ENCODE measurements at places on chromosomes 7 and 10. TPM values are rescaled to one million over a fixed set of nuclear protein-coding genes. Genes with fewer than 3 reads are reported as not detected.

DNA sequence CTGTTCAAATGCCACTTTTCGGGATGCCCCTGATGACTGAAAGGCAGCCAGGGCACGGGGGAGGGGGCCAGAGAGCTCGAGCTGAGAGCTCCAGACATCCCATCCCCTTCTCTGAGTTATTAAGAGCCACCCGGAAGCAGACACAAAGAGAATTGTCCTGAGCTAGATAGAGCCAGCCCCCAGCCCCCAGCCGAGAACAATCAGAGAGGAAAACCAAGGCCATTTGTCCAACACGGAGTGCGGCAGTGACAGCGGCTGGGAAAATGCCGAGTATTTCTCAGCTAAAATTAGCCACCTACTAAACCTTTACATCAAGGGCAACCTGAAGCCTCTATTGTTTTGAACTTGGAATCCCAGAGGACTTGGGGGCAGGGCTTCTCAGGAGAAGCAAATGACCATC is 51.0 kb downstream of the UNC5B start:
- DNase-seq = no peak

TWNK gene
- 3.4 TPM for total RNA-seq

GRCh38 chr7:157224627-157225026 is 85.9 kb downstream of the UBE3C start:
- DNase-seq = no peak

DNA sequence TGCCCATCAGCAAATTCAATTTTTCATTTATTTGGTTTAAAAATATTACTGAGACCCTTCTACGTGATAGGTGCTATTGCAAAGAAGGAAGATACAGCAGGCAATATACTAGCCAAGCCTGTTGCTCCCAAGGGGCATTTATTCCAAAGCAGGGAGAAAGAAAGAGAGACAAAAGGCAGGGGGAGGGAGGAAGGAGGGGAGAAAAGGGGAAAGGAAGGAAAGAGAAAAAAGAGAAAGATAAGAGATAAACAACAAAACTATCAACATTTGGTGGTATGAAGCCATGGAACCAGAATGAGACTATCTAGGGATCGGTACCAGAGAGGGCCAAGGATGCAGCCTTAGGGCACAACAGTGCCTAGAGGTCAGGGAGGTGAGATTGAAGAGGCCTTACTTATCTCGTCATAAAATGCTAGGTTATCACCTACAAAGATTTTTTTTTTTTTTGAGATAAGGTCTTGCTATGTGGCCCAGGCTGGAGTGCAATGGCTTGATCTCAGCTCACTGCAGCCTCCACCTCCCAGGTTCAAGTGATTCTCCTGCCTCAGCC is 55.3 kb upstream of the CAPZA2 start:
- DNase-seq = no peak

DNA sequence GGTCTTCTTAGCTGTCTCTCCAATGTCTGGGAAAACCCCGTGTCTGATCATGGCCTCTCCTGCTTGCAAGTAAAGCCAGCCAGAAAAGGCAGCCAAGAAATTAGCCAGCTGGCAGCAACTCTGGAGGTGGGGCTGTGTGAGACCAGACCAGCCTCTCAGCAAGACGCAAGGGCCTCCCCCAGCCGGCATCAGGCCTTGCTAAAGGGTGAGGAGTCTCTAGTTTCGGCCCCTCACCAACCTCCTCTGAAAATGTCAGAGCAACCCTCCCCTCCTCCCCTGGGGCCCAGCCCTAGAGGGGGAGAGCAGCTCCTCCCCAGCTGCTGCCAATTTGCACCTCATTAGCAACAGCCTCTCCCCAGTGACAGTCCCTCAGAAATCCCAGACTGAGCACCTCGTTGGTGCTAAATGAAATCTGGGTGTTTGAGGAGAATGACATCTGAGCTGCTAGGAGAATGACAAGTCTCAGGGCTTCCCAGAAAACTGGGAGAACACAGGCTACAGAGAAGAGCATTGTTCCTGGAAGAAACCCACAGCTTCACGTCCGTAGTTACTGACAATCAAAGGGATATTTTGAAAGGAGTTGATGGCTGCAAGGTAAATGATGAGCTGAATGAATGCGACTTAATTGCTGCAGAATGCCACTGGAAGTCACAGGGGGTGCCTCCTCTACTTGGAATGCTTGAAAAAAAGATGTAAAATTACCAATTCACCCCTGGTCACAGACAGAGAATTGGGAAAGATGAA is 25.9 kb downstream of the DGKI start:
- peak; percentile 61 for DNase-seq

DNA sequence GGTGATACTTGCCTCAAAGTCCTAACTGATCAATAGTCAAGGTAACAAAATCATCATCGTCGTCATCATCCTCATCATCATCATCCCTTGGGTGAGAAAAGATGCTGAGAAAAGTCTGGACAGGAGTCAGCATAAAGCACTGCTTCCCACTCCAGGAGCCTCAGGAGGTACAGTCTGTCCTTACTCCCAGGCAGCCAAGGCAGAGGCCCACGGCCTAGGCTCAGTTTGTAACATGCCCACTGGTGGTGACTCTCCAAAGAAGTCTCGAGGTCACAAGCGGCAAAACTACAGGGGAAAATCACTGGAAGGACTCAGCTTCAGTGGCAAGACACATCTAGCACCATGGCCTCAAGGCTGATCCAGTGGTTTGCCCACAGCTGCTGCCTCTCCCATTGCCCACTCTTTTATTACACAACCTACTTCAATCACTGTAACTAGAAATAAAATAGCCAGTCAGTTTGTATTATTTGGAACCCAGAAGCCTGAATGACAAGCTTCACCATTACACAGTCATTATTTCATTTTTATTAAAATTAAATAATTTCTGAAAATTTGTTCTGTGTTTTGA is 150.4 kb downstream of the SRPK2 start:
- no peak for DNase-seq

ADARB2 gene
- 0.76 TPM for total RNA-seq

TYSND1 gene
- 14.5 TPM for total RNA-seq

TAS2R41 gene
- not detected for total RNA-seq

- DNase-seq = no peak
These were observed 36.0 kb downstream of the FBXW4 start for GRCh38 chr10:101658975-101659374.

DNA2 gene
- 7.2 TPM for total RNA-seq

DNA sequence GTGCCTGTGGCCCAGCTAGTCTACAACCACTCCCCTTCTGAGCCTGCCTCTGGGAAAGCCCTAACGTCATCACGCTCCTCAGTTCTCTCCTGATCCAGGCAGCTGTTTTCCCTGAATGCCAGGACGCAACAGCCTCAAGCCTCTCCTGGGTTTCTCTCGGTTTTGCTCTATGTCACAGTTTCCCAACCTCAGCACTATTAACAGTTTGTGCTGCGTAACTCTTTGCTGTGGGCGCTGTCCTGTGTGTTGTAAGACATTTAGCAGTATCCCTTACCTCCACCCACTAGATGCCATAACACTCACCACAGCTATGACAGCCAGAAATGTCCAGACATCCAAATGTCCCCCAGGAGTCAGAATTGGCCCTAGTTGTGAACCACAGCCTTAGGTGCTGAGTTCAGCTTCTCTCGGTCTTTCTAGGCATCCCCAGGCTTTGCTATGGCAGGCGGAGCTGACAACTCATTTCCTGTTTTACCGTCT is 226.3 kb upstream of the NPVF start:
- DNase-seq = no peak

FXYD4 gene
- 6.0 TPM for total RNA-seq

DNA sequence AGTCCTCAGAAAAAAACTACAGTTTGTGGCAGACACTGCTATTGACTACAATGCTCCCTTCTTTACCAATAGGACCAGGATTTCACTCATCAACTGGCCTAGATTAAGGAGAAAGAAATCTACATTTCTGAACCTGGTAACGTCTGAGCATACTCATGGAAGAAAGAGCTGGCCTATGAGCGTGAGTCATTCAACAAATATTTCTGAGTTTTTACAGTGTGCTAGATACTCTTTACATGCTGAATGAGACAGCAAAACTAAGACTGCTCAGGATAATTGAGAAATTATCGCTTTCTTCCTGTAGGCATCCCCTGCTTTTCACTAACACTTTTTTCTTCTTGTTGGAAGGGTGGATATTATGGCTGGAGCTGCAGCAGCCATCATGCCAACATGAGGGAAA is 609.7 kb downstream of the TNS3 start:
- DNase-seq = no peak

GRCh38 chr7:136869991-136870865 is 1.8 kb downstream of the CHRM2 start:
- DNase-seq = no peak

GRCh38 chr10:120641695-120642094 is 184.7 kb downstream of the PLPP4 start:
- no peak for DNase-seq

GRCh38 chr7:29948587-29948986 is 41.0 kb downstream of the SCRN1 start:
- DNase-seq = no peak

GRCh38 chr7:137848095-137848494 is 1.3 kb upstream of the DGKI start:
- no peak for DNase-seq

DNA sequence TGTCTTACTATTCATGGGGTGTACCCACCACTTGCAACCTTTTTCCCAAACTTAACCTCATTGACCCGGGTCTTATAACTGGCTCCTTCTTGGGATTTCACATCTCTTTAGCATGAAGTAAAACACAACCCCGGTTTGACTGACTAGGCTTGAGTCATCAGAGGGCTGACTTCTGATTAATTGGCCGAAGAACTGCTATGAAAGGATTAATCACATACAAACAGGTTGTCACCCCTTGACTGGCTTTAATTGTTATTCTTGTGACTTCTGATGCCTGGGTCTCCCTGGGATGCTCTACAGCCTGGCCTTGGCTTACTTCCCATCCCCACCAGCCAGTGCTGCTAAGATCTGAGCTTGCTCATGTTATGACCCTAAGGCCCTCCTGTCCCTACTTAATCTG is 8.8 kb upstream of the CRPPA start:
- no peak for DNase-seq

DNA sequence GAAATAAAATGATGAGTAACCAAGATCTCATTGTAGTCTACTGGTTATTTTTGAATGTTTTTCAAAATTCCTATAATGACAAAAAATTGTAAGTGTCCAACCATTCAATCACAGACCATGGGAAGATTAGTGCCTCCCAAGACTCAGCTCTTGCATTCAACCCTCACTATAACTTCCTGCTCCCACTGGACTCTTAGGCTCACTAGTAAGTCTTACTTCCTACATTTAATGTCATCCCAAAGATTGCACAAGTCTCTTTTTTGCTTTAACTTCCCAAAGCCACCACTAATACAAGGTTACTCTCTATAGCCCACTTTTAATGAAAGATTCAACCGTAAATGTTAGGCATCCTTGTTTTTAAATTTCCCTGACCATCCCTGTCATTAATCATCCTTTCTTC is 111.9 kb upstream of the NRBF2 start:
- no peak for DNase-seq

LMOD2 gene
- not detected for total RNA-seq

DNA sequence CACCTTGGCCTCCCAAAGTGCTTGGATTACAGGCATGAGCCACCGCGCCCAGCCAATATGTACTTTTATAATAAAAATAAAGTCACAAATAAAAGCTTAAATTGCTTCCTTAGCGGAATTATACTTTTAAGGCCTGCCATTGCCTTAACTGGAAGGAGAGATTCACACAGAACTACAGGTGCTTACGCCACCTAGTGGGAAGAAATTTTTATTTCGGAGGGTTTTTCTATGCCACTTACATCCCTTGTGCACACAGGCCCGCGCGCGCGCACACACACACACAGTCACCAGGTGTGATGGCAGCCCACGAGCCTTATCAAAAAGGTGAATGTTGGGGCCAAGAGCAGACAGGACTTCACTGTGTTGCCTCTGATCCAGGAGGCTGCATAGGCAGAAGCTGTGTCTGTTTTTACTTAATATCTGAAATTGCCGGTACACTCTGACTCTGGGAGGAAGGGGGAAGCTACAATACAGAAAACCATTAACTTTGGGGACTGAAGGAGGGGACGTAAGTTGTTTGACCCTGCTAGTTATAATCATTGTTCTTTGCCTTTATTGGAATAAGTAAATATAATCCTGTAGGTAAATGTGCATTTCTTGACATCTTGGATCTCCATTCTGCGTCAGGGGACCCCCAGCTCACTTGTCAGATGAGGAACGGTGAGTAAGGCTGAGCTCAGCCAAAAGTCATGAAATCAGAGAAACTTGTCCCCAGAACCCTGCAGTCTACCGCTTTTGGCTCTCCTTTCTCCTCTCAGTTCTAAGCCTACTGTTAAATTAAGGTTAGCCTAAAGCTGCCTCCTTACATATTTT is 87.1 kb downstream of the SLC16A9 start:
- peak; percentile 25 for DNase-seq

DNA sequence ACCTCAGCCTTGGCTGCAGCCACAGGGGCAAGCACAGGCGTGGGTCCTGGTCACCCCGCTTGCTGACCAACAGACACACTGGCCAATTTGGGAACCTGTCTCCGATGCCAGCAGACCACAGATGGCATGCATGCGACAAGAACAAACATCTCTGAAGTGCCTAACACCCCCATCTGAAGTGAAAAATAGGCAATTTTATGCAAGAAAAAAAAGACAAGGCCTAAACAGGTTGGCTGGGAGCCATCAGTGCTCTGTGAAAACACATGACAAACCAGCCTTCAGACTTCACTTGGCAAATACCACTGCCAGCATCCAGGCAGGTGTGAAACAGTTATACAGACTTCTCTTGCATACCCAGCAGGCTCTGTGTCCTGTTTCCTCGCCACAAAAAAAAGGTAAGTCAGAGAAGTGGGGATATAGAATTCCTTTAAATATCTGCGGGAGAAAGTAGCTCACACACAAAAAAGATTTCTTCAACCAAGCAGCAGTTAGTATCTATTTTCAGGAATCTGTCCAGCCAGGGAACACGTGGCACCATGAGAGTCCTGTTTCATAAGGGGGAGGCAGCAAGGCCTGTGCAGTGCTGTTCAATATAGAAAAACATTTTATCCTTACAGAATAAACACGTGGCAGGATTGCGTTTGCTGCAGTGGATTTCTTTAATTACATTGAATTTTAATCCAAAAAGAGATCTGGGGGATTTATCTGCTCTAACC is 293.4 kb upstream of the MKLN1 start:
- DNase-seq = no peak

GRCh38 chr10:31947144-31947926 is 18.7 kb upstream of the ARHGAP12 start:
- DNase-seq = peak; percentile 73

SHTN1 gene
- total RNA-seq = 36.3 TPM

- DNase-seq = no peak
These were observed 52.1 kb downstream of the ADD3 start for GRCh38 chr10:110059925-110060324.

DNA sequence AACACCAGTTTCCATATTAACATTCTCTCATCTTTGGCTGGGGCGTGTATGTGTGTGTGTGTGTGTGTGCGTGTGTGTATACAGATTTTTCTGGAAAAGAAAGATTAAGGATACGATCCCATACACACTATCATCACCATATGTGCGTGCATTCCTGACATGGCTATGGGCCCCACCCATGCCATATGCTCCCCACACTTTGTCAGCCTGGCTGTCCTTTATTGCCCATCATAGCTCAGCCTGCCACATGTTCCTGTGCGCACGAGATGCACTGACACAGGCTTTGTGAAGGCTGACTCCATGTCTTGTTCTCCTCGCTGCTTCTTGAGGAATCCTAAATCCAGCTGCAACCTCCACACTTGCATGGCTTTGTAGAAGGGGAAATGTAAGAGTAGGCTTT is 984.1 kb downstream of the LRMDA start:
- DNase-seq = no peak
